ENCODE measurements at places on chromosomes 2 and 18.
A peak's percentile ranks its signal among the peaks of the same experiment; 100 is the strongest.

DNA sequence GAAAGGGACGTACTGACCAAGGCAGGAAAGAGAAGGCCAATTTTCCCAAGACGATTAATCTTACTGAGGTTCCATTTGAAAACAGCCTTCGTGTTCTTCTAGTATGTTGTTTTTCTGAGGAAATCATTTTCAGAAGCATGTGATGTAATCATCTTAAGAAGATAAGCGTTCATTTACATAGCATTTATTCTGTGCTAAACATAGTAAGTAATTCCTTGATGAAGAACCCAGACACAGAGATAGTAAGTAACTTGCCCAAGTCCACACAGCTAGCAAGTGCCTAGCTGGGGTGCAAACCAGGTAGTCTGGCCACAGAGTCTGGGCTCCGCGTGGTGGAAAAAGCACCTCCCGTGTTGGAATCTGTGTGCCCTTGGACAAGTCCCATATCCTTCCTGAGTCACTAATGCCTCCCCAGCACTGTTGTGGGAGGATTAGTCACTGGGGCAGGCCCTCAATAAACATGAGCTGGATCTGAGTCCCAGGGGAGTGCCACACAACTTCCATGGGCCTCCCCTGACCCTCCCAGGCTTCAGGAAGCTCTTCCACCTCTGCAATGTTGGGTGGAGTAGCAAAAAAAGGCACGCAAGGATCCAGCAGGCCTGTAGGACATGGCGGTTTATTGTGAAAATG is 26.9 kb upstream of the ASAP2 start:
- no peak for DNase-seq

DNA sequence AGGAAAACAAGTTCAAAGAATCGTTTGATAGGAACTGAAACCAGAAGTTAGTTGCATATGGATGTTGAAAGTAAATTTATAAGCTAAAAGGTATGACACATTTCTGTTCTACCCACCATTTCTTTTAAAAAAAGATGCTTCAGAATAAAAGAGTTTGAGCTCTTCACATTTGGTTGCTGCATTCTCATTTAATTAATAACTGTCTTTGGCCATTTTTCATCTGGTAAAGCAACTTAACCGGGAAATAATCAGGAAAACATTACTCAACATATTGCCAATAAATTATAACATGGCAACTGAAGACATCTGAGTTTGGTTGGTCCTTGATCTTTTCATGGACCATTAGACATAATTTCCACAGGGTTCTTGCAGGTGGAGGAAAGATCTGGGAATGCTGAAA is 180.2 kb upstream of the TWIST2 start:
- DNase-seq = no peak

- no peak for DNase-seq
These were observed at the start of gene RBMS1 for GRCh38 chr2:160493227-160494028. TSS of gene RBMS1 (minus strand) at chr2:160493807. CDS start at chr2:160493363, 444 bp downstream.

DNA sequence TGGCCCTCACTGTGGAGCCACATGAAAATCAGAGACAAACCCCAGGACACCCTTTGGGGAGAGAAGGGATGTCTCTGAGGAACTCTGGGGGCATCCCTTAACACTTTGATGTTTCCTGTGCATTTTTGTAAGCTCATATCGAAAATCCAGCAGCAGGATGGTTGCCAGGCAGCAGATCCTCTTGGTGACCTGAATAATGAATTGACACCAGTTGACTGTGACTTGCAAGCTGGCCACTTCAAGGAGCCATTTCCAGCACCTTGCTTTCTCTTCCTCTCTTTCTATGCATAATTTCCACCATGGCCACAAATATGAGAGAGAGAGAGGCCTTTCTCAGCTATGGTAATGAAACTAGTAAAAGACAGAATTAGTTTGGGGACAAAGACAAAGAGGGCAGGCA is 91.7 kb downstream of the NRP2 start:
- no peak for DNase-seq

DNA sequence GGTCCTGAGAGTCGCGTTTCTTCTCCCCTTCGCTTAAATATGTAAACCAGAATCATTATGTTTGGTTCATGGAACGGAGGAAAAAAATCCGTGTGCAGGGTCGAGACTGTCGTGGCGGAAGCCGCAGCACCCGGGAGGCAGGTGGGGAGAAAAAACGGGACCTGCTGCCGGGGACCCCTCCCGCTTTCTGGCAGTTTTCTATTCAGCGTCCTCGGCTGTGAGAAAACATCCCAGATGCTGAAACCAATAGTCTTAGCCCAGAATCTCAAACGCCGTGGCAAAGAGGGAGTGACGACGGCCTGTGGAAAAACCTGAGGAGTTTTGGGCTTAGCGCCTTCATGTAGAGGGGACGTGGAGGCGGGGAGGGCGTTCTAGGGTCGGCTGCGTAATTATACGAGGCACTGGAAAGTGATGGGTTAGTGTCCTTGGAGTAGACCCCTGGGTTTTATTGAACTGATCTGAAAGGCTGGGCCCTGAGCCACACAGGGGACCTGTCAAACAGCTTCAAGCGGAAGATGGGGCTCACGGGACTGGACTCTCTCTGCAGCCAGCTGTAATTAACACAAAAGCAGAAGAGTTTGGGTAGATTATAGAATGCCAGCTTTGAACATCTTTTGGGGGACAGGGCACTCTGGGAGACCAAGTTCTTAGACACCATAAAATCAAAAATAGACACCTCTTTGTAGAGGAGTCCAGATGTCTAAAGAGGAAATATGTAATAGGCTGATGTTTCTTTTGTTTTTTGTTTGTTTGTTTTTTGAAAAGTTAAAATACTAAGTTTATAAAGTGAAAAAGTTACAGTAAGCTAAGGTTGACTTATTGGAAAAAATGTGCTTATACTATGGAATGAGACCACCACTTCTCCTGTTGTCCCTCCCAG is 834 bp upstream of the BUB1 start:
- DNase-seq = no peak

GRCh38 chr2:104583811-104584210 is 270.1 kb upstream of the POU3F3 start:
- DNase-seq = no peak

- no peak for DNase-seq
These were observed 4.3 kb upstream of the SNTG2 start for GRCh38 chr2:946073-946948.

DNA sequence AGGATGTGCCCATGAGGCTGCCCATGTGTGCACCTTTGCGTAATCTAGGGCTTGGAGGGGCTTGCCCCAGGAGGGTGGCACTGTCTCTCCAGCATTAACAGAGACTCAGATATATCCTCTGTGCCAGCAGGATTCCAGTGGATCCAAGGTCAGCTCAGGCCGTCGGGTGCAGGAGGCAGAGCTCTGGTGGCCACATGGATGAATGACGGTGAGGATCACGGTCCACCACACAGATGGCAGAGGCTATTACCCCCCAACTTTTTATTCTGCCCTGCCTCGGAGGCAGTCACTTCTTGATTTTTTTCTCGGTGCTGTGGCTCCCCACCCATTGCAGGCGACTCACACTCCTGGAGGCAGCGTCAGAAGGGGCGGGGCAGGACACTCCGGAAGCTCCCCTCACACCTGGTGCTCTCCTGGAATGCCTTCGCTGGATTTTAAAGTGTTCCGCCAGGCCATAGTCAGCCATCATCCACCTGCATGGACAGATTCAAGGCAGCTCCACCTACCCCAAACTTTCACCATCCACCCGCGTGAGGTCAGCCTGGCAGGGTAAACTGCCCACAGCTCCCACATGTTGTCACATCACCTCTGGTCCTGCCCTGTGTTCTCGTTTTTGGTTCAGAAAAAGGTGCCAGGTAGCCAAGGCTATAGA is 602.9 kb upstream of the RAB6C start:
- no peak for DNase-seq

GRCh38 chr2:216083464-216084281 is 2.0 kb downstream of the TMEM169 start:
- DNase-seq = peak; percentile 53

DNA sequence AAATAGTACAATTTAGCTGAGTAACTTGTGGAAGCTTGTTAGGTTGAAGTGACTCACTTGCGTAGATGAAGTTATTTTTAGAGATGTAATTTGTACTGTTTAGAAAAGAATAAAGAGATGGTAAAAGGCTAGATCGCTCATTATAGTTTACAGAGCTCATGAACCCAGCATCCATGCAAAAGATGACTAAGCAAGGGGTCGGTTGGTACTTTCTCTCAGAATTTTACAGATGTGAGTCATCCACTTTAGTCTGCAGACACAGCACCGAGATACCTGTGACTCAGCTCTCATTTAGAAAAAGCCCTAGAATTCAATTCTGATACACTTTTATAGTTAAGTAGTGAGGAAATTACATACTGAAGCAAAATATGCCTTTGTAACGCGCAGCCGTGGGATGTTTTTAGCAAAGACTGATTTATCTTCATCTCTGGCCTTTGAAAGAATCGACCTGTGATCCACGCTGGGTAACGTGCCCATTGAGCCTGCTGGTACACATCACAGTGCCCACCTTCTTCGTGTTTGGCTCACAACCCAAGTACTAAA is 116.5 kb upstream of the FOSL2 start:
- DNase-seq = no peak

DNA sequence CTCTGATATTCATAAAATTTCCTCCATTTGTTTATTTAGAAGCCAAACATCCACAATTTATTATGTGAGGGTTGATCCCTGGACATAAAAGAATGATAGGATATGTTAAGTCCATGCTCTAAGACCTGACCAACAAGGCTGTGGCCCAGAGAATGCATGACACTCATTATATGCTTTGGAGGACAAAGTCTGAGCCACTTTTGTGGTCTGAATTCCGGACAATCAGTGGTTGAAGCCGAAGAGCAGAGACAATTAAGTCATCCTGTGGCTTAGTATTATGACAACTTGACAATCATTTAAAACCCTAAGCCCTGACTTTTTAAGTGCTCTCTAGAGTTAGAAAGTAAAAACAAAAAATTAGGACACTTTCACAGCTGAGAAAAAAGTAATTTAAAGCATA is 483.3 kb downstream of the PLCL1 start:
- no peak for DNase-seq

DNA sequence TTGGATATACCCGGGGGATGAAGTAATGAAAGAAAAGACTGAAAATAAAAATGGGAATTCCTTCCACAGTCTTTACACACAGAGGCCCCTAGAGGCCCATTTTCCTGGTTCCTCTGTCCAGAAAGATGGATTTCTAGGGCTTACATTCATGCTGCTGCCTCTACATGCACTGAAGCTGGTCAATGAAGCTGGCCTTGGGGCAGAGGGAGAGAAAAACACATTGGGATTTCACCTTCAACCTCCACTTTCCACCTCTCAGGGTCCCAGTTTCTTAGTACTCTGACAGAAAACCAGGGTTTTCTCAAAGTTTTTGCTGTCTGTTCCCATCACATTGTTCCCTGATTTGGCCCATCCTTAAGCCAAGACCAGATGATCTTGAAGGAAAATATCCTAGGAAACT is 154.6 kb upstream of the ZSWIM2 start:
- DNase-seq = no peak

DNA sequence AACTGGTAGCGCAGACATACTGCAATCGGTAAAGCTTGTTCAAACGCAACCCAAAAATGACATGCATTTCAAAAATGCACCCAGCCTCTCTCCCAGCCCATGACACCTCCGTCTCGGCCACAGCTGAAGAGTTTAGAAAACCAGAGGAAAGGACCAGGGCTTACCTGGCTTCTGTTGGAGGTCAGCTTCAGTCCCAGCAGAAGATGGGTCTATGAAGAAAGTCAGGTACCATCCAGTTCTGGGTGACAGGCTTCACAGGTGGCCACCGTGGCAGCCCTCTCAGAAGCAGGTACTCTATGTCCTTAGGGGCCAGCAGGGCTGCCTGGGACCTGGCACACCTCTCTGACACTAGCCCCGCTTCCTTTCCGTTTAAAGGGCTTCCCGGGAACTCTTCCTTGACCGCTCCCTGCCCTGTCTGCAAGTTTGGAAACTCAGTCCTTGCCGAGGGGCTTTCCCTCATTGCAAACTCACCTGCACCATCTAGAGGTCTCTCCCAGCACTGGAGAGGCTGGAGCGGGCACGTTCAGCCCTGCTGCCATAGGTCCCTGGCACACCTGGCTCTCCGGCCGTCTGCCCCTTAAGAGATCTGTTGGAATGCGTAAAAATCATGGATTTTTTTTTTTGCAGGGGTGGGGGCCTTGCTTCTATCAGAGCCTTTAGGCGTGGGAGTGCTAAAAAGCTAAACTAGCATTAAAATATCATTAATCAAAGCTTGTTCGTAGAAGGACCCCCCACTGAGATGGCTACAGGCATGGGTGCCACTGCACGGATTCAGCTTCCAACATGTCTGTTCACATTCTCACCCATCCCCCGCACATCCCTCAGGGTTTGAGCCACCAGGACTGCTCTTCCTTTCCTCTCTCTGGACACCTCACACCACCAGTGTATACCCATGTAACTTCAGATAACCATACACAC is at the start of gene EDAR:
Gene EDAR, minus strand, starts transcription at position 425 of the 918 bp plus-strand sequence. CDS start 58,206 bp downstream, outside the sequence.
- DNase-seq = peak; percentile 0

DNA sequence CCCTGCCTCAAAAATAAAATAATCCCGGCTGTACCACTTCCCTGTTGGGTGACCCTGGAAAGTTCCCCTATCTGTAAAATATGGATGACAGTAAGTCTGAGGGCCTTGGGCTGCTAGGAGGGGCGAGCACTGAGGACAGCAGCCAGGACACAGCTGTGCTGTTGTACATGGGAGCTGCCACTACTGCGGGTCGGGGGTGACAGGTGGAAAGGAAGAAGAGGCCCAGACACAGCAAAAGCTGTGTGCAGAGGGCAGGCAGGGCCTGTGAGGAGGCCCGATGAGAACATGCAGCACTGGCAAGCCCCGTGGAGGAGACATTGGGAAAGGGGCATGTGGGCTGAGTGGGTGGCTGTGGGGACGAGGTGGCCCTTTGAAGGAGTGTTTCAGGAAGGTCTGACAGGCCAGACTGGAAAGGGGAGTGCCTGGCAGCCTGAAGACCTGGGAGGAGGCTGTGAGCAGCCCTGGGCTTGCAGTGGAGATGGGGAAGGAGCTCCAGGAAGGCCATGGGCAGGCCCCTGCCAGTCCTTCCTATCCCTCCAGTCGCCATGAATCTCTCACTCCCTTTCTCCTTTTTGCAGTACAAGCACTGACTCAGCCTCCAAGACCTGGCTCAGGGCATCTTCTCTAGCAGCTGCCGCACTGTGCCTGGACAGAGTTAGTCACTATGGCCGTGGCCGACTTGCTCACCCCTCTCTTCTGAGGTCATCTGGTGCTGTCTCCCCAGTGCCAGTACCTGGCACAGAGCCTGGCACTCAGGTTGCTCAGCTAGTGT is 28.9 kb upstream of the SEMA4C start:
- no peak for DNase-seq
